CD8-positive, alpha-beta memory T cell (primary cell): ENCODE measurements at places on chromosomes 7 and 10. TPM values are rescaled to one million over a fixed set of nuclear protein-coding genes. Genes with fewer than 3 reads are reported as not detected.

UTF1 gene
- not detected for total RNA-seq

UPF2 gene
- 42.4 TPM for total RNA-seq

PRKG1 gene
- total RNA-seq, result not detected

ARHGAP22 gene
- total RNA-seq, result not detected

DNA sequence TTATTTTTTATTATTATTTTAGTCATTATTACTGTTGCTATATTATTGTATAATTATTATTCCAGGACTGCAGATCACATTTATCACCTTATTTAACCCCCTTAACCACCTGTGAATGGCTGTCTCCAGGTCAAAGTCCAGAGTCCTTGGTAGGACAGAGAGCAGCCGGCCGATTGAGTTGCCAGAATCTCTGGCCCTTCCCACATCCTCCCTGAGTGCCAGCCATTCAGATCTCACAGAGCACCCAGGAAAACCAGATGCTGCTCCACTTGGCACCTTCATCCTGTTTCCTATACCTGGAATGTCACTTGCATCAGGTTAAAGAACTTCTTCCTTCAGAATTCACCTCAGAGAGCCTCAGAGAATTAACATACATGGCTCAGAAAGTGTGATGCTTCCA, 101.1 kb downstream of the ELAPOR2 start:
- no peak for DNase-seq

- no peak for DNase-seq
Measured at GRCh38 chr10:3468919-3469638, 296.5 kb upstream of the PITRM1 start.

DNA sequence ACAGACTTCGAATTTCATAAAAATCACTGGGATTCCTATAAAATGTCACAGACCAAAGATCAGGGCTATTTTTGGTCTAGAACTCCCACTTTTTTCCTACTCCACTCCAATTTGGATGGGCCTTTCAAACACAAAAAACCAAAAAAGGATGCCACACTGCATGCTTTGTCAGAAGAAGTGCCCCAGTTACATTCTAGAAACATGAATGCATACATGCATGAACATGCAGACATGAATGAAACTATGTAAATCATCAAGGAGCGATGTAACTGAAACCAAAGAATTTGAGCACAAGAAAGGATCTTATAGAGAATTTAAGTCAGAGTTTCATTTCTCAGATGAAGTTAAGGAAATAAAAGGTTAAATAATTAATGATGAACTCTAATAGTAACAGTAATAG, 31.8 kb upstream of the FAM133B start:
- no peak for DNase-seq
